Stimulated activated CD4-positive, alpha-beta T cell treated with anti-CD3 and anti-CD28 coated beads, Interleukin-2, amount 100 ng/mL, for 24 hours (primary cell): ENCODE measurements at places on chromosomes 3 and 15.

DNA sequence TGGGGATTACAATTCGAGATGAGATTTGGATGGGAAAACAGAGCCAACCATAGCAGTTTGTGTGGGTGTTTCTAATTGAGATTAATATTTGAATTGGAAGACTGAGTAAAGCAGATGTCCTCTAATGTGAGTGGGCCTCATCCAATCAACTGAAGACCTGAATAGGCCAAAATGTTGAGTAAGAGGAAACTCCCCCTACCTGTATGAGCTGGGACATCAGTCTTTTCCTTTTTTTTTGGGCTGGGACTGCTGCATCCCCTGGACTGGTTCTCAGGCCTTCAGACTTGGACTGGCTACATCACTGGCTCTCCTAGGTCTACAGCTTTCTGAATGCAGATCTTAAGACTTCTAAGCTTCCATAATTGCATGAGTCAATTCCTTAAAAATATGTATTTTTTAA, 144.1 kb downstream of the CD47 start:
- DNase-seq = no peak

GRCh38 chr3:106824856-106825255, 552.4 kb upstream of the CCDC54 start:
- DNase-seq = no peak

DNA sequence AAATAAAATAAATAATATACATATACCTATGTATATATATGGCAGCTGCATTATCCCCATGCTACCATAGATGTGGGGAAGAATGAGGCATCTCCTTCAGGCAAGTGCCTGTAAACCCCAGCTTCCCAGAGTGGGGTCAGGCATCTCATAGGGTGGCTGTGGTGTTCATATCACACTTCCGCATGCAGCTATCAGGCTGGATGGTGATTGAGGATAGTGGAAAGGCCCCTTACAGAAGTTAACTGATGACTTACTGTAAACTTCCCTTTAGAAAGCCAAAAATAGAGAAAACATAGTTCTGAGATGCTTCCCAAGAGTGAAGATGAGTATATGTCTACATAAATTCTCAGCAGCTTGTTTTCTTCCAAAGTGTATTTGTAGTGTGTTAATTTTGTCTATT, 3.5 kb upstream of the PP2D1 start:
- no peak for DNase-seq

DNA sequence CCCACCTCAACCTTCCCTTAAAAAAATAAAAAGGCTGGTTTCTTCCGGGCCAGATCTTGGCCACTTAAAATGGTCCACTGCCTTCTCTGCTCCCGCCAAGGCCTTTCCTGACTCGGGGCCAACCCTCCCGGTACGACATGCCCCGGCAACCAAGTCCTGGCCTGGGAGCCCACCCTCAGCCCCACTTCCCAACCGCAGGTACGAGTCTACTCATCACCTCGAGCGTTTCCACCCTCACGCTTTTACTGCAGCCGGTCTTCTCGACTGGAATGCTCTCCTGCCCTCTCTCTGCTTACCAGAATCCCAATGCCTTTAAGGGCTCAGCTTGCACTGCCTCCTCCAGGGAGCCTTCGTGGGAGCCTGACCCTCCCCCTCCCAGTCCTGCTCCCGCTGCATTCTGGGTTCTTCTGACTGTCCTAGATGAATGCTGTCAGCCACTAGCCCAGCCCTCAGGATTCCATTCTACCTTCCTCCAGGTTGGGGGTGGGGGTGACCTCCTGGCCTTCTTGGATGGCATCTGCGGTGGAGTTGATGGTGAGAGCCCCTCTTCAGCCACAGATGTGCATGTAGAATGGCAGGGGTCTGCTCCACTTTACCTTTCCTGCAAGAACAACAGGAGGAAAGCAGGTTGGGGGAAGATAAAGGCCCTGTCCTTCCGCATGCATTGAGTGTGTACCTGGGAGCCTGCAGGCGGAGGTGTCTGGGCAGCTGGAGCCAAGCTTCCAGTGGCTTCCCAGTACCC, 1.1 kb upstream of the CSRNP1 start:
- DNase-seq = no peak

GRCh38 chr15:101148881-101149664, 102.8 kb downstream of the CHSY1 start:
- no peak for DNase-seq

GRCh38 chr3:196214783-196215441, 1.4 kb upstream of the SLC51A start:
- no peak for DNase-seq

DNA sequence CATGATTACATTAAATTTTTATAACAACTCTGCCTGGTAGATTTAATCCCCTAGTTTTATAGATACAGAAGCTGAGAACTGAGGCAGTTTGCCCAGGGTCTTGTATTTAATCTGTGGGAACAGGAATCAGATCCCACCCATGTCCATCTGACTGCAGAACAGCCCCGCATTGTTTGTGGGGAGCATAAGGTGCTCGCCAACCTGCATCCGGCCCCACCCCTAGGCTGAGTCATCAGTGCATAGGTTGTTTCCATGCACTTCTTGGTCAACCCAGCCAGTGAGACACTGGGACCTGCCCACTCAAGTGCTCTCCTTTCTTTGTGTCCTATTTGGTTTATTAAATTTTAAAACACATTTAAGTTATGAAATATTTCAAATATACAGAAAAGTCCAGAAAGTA, 266.2 kb downstream of the OPA1 start:
- DNase-seq = no peak

DNA sequence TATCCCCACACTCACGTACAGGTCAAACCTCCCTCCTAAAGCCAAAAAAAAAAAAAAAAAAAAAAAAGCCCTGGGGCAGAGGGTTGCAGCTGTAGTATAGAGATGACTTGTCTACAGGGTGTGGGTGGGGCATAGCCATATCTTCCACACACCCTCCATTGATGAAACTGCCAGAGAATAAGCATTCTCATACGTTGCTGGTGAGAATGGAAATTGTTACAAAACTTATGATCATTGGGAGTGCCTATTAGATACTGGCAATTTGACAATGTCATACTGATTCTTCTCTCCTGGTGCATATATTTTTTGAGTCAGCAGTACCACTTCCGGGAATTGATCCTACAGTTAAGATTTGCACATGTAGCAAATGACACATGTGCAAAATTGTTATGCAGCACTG, 11.0 kb upstream of the CTNNB1 start:
- DNase-seq = peak; percentile 23
